ENCODE measurements at places on chromosomes 3 and 15.

DNA sequence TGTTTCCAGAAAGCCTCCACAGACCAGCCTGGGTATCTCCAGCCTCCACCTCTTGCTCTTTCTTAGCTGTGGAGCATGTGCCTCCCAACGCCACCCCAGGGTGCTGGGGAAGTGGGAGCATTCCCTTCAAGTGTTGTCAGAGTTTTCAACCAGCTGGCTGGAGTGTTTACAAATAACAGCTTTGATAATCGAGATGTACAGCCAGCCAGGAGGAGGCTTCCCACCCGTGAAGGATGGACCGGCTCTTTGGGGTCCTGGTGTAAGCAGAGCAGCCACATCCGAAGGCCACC, 8.5 kb upstream of the OXTR start:
- no peak for DNase-seq

DNA sequence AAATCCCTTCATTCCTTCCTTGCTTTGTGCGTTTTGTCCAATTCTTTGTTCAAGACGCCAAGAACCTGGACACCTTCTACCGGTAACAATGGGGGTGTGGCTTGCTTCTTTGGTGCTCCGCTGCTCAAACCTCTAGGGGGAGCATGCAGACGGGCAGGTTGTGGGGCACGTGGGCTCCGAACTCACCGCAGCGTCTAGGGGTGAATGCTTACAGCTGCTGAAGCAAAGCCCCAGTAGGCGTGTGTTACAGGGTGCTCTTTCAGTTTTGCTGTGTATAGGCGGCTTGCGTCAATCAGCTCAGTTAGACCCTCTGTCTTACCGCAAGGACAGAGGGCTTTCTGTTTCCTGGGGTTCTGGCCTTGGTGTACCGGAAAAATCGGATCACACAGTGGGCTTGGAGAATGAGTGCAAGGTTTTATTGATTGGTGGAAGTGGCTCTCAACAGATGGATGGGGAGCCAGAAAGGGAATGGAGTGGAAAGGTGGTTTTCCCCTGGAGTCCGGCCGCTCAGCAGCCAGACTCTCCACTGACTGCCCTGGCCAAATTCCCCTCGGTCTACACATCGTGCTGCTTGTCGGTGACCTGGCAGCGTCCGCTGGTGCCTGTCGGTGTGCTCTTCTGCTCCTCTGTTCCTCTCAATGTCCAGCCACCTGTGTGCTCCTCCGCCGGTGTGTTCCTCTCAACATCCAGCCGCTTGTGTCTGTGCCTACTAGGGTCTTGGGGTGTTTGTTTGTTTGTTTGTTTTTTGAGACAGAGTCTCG, 1.2 kb upstream of the LRRC34 start:
- DNase-seq: peak; percentile 82

DNA sequence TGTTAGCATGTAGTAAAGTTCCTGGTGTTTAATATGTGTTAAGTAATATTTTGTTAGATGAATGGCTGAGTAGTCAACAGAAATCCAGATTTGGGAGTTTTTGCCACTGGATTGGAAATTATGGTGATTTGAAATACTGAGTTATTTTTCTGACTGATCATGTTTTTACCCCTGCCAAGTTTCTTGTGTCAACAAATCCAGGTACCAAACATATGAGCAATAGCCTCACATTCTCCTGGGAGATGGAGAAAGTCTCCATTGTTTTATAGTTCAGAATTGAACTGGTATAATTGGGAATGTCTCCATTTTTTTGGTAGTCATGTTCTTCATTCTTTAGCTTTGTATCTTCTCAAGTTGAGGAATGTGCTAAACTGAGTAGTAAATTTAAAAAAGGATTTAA, 767.2 kb upstream of the LMCD1 start:
- DNase-seq: no peak

GRCh38 chr3:146195030-146195429, 34.0 kb upstream of the PLOD2 start:
- no peak for DNase-seq
